CD4-positive, alpha-beta T cell treated with Interleukin-1 beta for 1 hour (primary cell): ENCODE measurements at places on chromosomes 2 and 18.

DNA sequence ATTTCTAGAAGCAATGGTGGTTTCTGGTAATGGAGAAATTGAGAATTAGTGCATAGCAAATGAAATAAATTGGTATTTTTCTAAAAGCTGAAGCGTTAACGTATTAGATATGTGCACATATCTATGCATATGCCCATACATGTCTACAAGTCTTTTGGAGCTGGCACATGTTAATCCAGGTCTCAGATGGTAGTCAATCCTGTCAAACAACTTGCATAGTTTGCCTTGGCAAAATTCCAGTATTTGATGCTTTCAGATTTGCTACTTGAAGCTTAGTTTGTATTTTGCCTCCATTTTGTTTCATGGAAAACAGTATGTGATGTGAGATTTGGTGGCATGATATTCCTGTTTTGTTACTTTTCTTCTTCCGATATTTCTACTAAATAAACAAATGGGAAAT lies 304.6 kb downstream of the PARD3B start:
- DNase-seq: no peak

DNA sequence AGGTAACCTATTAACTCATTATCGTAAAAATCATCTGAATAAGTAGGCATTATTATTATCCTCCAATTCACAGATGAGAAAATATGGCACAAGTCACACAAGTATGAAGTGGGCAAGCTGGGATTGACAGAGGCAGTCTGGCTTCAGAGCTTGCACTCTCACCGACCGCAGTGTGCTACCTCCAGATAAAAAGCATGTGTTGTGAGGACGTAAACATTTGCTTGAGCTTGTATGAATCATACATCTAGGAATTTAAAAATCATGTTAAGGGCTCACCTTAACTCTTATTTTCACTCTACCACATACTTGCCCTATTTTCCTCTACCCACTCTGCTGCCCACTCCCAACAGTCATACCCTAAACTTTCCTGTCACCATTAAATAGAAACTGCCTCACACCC lies 65.3 kb upstream of the AMMECR1L start:
- no peak for DNase-seq

DNA sequence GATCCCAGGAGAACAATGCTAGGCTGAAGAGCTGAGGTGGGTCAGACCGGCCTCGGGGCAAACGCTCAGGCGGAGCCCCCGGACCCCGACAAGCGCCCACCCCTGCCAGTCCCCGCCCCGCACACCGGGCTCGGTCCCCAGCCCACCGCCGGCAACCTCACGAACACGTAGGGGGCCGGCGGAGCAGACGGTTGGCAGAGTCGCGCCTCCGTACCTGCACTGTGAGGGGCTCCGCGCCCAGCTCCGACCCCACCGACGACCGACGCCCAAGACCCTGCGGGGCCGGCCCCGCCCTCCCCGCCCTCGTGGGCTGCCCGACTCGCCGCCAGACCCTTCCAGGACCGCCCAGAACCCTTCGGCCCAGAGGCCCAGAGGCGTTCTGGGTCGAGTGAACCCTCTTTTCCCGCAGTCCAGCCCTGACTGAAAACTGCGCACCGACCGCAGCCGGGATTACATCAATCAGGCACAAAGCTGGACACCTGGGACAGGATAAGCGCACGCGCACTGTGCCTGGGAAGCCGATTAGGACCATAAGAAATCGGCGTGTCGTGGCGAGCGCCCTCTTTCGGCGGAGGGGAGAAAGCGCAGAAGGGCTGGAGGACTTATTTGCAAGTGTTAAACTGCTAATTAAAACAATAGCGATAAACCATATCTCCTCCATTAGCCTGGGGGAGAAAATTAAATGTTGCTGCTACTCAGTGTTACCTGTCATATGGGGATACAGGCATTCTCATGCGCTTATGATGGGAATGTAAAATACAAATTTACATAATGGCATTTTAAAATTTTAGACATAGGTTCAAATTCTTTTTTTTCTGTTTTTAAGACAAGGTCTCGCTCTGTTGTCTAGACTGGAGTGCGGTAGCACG lies 11.7 kb upstream of the DCTN1 start:
- peak; percentile 93 for DNase-seq

DNA sequence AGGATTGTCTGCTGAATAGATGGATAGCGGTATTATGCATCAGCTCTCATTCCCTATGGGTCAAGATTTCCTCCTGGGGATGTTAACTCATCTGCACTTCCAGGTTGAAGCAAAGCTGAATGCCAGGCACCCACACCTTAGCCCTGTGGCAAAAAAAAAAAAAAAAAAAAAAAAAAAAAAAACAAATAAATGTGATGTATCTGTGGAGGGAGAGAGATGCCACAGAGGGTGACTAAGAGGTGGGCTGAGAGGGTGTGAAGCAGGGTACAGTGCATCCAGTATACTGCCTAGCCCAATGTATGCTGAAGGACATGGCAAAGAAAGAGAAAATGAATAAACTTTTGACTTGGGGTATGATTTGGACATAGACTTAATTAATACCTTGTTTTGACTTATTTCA lies 91.4 kb downstream of the COPS8 start:
- no peak for DNase-seq

DNA sequence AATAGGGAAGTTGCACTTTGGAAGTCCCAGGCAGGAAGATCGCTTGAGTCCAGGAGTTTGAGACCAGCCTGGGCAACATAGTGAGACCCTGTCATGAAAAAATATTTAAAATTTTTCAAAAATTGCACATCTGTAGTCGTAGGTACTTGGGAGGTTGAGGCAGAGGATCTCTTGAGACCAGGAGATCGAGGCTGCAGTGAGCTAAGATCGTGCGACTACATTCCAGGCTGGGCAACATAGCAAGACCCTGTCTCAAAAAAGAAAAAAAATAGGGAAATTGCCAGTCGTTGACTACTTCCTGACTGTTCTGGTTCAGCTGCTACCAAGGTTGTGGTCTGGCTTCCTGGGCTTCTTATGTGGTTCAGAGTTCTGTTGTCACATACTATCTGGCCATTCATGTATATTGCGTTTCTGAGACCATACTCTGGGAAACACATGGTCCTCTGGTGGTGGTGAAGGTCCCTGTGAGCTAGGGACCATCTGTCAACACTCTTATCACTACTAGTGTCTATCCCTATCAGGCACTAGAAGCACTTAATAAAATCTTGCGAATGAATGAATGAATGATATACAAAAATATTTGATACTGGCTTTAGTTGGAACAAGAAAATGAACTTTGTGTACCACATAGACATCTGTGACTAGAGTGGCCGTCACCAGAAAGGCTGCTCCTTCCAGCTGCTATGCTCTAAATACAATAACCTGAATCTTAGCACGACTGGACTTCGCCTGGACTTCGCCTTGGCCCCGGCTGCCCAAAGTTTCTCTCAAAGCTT lies 861 bp upstream of the KLHL23 start:
- no peak for DNase-seq
